ENCODE measurements at places on chromosomes 7 and 10.

- no peak for DNase-seq
Observed at GRCh38 chr7:28748933-28749584, 209.1 kb downstream of the TRIL start.

GRCh38 chr10:123392182-123392963 is 238.2 kb downstream of the BUB3 start:
- DNase-seq: no peak

DNA sequence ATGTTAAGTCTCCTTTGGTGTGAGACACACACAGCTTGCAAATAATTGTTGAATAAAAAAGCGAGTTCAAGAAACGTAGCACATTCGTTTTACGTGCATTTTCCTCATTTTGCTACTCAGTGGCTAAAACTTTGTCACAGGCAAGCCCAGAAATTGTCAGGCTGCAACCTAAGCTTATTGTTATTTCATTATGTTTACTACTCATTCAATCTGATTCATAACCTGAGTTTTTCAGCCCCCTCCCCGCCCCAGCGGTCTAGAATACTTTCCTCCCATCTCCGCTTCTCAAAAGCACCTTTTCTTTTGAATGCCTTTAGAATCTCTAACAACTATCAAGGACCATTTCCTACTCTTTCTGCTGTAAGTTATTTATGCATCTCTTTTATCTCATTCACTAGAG is 1.1 kb downstream of the FAM133B start:
- no peak for DNase-seq

DNA sequence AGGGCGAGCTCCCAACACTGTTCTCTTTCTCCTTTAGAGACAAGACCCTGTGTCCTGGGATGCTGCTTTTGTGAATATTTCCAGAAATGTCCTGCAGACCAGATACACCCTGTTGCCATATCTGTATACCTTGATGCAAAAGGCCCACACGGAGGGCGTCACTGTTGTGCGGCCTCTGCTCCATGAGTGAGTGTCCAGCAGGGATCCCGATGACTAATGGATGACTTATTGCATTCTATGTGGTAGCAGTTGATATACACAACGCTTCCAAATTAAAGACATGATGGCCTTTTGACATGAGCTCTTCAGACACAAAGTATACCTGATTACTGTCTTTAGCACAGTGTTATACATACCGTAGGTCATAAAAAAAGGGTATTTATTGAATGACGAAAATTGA is 45.0 kb upstream of the MGAM2 start:
- no peak for DNase-seq

DNA sequence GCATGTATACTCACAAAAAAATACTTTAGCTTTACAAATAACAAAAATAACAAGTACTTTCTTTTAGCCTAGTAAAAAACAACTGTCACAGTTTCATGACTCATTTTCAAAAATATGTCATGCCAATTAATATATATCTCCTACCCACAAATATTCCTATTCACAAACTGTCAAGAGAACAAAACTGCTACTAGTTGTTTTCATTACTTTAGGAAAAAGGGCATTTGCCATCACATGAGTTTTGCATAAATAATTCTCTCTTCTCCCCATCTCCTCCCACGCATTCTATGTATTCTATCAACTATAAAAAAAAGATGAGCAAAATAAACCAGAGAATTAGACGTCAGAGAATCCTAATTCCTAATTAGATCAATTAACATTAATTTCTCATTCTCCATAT is 87.6 kb downstream of the PIP4K2A start:
- DNase-seq: no peak

DNA sequence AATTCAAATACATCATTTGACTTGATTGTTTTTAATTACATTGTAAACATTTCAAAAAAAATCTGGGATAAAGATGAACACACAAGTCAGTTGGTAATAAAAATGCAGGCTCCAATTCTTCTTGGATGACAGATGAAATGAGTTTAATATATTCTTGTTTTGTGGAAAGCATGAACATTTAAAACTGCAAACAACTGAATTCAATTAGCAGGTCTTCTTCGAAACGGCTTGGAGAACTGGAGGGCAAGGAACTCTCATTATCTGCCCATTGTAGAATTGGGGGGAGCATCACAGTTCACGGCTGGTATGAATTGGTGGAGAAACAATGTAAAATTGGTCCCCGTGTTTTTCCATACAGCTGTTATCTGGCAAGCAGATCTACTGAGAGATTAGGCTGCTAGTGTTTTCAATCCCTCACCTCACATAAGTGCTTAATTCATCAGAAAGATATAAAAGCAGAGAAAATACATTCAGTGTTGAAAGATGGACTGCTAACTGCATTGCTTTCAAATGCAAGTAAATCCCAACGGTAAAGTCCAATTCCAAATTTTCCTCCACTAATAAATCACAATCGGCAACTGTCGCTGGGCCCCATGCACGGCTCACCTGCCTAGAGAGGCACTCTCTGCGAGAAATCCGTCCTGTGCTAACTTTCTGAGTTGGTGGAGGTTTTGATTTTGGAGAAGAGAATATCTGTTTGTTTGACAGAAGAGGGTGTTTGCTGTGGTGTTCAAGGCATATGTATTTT is 199.5 kb downstream of the ZNF438 start:
- DNase-seq: no peak

DNA sequence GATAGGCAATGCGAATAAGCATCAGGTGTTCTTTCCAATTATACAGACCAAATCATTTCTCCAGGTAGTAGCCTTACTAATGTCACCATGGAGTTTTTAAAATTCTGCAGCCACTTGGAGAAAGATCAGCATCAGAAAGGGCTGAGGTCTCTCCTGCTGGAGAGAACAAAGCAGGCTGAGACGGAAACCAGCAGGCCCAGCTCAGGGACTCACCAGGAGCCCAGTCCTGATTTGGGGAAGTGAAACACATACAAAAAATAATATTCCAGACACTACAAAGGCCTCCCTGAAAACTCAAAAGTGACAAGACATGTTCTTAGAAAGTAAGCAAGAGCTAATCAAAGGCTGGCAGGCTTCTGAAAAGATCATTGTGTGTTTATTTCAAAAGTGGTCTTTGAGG is 207.1 kb upstream of the GHITM start:
- no peak for DNase-seq

DNA sequence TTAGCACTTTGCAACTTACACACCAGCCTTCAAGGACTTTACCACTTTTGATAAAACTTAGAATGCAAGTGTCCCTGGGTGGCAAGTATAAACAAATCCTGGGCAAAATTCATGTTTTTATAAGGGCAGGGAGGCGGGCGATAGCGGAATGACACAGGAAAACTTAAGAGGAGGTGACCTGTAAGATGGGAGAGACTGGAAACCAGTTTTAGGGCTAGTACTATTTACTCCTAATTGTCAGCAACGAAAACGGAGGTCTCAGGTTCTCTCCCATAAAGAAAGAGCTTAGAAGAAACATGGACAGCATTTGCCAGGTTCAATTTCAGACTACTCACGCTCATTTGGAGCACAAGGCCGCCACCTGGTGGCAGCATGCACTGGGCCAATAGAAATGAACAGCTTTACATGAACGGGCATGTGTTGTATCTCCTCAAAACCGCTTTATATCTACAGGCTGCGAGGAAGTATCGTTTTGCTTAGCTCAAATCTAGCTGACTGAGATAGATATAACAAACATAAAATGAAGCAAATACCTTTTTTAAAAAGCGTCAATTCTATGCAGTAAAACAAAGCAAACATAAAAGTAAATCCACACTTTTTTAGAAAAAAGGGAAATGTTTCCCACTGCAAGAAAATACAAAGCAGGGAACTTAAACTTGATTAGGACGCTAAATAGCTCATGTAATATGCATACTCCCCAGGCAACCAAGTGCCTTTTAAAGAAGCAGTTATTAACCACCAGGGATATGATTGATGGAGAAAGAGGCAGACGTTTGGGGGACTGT is 37.6 kb upstream of the SVOPL start:
- DNase-seq: peak; percentile 26

- no peak for DNase-seq
Observed at GRCh38 chr7:16651396-16652239, 5.6 kb downstream of the BZW2 start.

DNA sequence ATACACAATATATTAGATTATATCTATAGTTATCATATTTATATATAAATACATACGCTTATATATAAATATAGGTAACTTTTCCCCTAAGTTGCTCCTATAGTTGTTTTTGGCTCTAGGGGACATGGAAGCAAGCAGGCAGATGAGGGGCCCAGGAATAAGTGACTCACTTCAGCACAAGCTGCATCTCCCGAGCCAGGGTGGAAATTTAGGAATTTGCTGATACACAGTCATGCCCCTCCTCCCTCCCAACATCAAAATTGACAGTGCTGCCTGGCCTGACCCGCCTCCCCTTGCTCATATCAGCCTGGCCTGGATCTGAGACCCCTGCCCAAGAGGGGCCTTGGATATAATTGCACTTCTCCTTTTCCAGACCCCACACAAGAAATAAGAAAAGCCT is 33.8 kb downstream of the MKI67 start:
- no peak for DNase-seq

- no peak for DNase-seq
Observed at GRCh38 chr10:7015457-7015856, 395.4 kb downstream of the SFMBT2 start.

DNA sequence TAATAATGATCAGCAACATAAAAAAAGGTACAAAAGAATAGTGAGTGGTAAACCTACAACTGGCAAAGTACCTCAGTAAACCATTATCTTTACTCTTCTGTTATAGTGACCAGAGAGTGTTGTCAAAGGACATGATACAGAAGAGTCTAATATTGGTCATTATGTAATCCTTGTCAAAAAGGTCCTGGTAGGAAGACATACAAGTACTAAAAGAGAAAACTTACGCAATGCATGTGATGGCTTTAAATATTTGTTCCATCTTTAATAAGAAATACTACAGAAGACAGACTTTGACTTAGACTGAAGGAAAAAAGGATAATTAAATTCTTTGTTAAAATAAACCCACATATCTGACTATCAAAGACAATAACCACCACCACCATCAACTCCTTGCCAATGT is 6.5 kb downstream of the DOCK4 start:
- no peak for DNase-seq

GRCh38 chr10:86443936-86444335 is 77.3 kb upstream of the GRID1 start:
- DNase-seq: no peak

- peak; percentile 73 for DNase-seq
Observed at GRCh38 chr7:13742126-13742525, 247.3 kb downstream of the ETV1 start.

- no peak for DNase-seq
Observed at GRCh38 chr10:1605999-1606940, 131.1 kb downstream of the ADARB2 start.

DNA sequence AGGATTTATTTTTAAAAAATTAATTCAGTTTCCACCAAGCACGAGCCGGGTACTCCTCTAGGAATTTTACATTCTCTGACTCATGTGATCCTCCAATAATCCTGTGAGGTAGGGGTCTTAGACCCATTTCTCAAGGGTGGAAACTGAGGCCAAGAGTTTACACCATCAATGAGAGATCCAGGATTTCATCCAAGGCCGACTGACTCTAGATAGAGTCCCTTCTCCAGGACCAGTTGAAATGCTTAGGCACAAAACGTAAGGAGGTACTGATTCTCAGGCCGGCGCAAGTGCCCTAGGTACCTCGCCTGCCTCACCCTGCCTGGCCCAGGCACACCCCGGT is 95.7 kb upstream of the DUSP5 start:
- no peak for DNase-seq

GRCh38 chr10:17028798-17029197 is 100.8 kb downstream of the CUBN start:
- no peak for DNase-seq

DNA sequence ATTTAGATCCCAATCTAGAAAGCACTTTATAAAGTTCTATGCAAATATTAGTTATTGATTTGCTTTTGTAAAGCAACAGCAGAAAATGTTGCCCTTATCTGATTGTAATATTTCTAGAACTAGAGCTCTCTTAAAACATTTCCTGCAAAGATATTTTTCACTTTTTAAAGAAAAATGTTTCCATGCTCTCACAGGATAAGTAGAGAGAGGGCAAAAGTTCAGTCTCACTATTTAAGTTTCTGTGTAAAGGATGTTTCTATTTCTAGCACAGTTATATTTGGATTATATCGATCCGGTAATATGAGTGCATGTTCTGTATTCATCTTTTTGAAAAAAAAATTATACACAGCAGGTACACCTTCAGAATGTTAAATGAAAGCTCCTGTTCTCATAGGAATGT is 82.1 kb downstream of the PON1 start:
- DNase-seq: no peak

DNA sequence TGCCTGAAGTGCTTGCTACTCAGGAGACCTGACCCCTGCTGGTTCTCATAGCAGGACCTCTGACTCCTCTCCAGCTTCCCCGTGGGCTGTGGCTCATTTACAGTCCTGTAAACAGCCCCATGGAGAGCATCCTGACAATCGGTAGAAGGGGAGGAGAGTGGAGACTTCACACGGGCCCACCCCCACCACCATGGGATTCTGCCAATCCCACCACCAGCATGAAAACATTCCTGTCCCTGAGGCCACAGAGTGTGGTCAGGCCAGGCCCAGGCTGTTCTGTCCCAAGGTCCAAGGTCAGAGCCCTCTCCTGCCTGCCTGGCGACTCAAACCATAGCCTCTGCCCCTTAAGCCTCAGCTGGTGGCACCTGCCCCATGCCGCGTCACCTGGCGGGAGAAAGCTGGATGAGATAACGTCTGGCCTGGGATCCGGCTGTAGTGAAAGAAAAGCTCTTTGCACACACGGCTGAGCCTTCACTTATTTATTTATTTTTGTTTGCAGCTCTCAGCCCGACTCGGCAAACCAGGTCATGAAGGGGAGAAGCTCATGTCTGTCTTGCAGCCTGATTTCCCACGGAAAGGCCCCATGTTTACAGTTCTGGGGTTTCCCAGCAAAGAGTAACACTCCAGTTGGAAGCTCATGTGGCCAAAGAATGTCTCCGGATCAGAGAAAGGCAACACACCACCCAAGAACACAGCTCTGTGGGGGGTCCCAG is 293.6 kb upstream of the ZMIZ1 start:
- DNase-seq: no peak

- DNase-seq: no peak
Observed at GRCh38 chr7:111682588-111683340, 120.5 kb upstream of the IMMP2L start.

DNA sequence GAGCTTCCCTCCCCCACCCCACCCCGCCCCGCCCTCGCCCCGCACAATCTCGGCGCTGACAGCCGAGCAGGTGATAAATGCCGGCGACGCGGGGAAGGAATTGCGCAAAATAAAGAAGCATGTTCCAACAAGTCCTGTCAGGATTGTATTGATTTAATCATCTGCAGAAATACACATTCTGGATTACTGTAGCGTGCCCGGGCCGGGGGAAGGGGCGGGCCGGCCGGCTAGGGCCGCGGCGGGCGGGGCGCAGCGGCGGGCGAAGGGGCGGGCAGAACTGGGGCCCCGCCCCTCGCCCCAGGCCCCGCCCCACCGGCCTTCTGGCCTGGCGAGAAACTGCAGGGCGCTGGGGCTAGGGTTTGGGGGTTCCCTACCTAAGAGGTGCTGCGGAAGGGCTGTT is 88.9 kb upstream of the PAX2 start:
- DNase-seq: no peak

GRCh38 chr7:156192921-156193320 is 380.7 kb upstream of the SHH start:
- DNase-seq: no peak

- no peak for DNase-seq
Observed at GRCh38 chr7:117737926-117738325, 135.3 kb downstream of the CTTNBP2 start.

GRCh38 chr7:101733713-101734475 is 83.5 kb upstream of the CUX1 start:
- no peak for DNase-seq

- DNase-seq: no peak
Observed at GRCh38 chr7:70392877-70393435, 739.0 kb upstream of the GALNT17 start.

GRCh38 chr7:148214101-148214500 is 376.5 kb upstream of the C7orf33 start:
- DNase-seq: no peak

Data from BJ (cell line).